ENCODE measurements at places on chromosomes 1 and 21.

GRCh38 chr1:155694167-155694566 is 5.3 kb downstream of the DAP3 start:
- no peak for DNase-seq

DNA sequence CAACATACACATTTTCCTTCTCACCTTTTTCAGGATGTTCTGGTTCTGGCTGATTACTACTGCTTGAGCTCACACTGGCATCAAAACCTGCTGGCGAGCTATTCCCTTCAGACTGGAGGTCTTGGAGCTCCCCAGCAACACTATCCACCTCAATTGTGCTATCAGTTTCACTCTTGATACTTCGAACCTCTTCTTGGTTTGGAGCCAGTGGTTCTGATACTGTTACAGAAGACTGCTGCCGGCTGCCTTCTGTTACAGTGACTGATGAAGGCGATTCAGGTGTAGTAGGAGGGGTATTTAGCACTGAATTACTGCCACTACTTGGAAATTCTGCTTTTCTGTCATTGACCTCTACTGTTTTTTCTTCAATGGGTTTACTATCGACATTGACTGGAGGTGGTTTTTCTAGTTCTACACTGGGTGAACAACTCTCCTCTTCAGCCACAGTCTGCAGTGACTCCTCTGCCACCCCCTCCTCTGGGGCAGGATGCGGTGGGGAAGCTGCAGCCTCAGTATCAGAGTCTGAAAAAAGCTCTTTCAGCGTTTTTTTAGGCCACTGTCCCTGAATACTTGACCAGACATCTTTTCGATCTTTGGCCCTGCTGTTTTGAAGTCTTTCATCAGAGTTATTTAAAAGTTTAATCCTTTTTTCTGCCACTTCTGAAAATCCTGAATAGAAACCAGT is 20.7 kb upstream of the RBM34 start:
- no peak for DNase-seq

- DNase-seq, result no peak
Observed at GRCh38 chr1:92657701-92658100, 127.2 kb downstream of the EVI5 start.

- DNase-seq, result no peak
Observed at GRCh38 chr1:224217655-224218623, 34.9 kb downstream of the DEGS1 start.

- no peak for DNase-seq
Observed at GRCh38 chr1:234943836-234944402, 184.7 kb downstream of the TOMM20 start.

DNA sequence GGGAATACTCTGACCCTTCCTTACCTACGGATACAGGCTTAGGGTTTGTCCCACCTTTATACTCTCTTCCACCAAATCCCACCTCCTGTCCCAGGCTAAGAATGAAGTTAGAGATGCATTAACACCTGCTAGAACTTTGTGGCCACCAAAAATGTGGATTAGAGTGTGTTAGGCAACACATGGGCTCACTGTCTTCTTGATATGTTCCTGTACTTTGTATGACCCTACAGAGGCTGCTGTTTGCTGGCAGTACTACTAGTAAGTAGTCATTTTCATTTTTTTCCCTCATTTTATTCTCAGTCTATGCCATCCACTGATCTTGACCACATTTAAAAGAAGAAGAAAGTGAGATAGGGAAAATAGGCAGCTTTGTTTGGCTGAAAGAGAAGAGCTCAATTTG is 21.0 kb upstream of the TMEM39B start:
- DNase-seq, result no peak

- no peak for DNase-seq
Observed at GRCh38 chr1:226708967-226709396, 30.1 kb downstream of the ITPKB start.

- DNase-seq, result no peak
Observed at GRCh38 chr1:18511149-18511873, 30.6 kb downstream of the KLHDC7A start.

DNA sequence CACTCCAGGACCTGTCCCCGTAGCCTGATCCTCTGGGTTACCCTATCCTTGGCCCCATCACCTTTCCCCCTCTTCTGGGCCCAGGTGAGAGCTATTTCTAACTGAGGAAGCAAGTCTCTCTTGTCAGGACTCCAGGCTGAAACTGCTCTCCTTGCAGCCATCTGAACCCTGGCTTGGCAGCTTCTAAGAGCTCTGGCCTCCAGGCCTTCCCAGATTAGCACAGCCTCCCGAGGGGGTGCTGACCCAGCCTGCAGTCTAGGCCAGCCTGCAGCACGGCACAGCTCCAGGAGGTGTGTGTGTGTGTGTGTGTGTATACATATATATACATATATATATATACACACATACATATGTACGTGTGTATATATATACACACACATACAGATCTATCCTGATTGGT is 17.4 kb downstream of the CACNA1S start:
- DNase-seq, result no peak

GRCh38 chr1:206023695-206024094 is at the start of gene CTSE:
TSS of gene CTSE (minus strand) at chr1:206023895. CDS start at chr1:206023791, 104 bp downstream.
- no peak for DNase-seq

DNA sequence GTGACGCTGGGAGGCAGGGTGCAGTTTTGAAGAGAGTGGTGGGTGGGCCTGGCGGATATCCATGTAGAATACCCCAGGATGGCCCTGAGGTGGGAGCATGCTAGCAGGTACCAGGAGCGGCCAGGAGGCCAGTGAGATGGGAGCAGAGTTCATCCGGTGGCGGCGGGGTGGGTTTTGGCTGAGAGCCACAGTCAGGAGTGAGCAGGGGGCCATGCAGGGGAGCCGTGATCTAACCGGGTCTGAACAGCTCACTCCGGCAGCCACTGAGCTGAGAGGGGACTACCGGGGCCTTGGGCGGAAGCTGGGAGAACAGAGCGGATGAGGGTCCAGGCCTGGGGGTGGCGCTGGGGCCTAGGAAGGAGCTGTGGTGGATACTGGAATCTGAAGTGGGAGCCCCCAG is 47.6 kb upstream of the LRP8 start:
- DNase-seq, result no peak

GRCh38 chr1:78722947-78723346 is 73.3 kb downstream of the IFI44 start:
- DNase-seq, result no peak

DNA sequence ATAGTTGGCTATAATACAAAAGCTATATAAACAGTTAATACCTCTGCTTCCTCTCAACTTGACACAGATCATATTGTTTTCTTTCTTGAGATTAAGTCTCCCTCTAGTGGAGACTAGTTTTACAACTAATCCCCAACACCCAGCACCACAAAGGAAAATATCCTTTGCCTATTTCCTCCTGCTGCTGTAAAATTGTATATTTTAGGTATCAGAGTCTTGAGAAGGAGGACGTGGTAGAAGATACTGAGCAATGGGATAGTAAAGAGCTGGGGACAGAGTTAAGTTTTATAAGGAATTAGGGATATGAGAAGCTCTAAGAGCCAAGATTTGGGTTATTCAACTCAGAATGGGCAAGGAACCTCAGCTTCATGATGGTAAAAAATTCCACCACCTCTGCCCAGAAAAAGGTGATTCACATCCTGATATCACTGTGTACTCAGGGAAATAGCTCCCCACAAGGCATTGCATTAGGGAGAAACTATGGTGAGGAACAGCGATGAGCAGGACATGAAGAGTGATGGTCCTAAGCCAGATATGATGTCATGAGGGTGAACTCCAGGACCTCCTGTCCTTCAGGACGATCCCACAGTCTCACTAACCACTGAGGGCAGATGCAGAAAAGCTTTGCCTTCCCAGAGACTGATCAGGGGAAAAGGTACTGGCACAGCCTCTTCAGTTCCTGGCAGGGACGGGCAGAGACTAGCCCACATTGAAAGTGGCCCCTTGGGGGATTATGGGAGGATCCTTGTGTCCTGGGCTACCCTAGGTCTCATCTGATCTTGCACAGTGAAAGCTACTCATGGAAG is 14.7 kb upstream of the CFAP126 start:
- no peak for DNase-seq

All from T-cell (primary cell).